ENCODE measurements at places on chromosomes 11 and 22.

DNA sequence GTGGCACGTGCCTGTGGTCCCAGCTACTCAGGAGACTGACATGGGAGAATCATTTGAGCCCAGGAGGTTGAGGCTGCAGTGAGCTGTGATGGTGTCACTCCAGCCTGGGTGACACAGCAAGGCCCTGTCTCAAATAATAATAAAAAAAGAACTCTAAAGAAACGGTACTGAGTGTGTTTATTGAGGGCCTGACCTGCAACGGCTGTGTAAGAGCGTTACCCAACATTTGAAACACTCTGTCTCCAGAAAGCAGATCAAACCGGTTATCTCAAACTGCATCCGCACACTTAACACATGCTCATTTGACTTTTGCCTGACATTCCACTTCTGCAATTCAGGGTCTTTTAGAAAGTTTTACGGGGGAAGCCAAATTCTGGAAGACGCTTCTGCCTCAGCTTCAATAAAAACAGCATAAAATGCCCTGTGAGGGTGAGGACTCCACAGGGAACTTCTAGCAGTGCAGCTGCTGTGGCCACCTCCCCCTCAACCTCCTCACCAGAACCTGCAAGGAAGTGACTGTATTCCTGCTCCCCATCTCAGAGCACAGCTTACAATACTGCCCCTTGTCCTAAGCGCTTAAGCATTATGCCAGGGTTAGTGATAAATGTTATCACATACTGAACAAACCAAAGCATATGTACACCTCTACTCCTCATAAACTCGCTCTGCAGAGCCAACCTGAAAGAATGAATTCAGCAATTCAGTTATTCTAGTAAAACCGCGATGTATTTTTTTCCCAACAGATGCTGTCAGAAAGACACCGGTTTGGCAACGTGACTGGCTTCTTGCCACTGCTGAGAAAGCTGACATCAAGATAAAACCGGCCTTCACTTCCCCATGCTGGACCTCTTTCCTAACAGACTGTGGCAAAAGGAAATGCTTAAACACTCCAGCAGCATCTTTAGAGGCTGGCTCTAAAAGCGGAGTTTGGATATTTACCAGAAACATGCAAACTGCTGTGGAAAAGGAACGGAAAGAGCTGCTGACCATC, 52.2 kb downstream of the PRDM10 start:
- DNase-seq, result no peak

DNA sequence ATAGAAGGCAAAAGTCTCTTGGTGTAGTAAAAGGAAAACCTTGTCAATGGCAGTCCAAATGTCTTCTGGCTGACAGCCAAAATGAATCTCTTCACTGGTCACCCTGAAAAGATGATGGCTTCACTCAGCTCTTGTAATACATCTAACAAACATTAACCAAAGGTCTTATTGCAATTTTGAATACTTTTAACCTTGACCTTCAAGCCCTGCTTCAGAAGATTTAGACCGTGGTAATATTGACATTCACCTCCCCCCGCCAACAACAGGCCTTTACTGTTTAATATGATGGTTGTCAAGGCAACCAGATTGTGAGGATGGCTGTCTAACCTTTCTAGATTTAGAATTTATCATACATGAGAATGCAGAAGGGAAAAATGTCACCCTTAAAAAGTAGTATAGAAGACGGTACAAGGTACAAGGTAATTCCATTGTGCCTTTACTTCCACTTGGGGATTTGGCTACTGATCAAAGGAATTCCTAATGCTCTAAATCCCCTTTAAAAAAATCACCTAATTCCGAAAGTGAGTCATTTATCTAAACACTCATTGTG, 342.3 kb downstream of the LARGE1 start:
- DNase-seq, result no peak

DNA sequence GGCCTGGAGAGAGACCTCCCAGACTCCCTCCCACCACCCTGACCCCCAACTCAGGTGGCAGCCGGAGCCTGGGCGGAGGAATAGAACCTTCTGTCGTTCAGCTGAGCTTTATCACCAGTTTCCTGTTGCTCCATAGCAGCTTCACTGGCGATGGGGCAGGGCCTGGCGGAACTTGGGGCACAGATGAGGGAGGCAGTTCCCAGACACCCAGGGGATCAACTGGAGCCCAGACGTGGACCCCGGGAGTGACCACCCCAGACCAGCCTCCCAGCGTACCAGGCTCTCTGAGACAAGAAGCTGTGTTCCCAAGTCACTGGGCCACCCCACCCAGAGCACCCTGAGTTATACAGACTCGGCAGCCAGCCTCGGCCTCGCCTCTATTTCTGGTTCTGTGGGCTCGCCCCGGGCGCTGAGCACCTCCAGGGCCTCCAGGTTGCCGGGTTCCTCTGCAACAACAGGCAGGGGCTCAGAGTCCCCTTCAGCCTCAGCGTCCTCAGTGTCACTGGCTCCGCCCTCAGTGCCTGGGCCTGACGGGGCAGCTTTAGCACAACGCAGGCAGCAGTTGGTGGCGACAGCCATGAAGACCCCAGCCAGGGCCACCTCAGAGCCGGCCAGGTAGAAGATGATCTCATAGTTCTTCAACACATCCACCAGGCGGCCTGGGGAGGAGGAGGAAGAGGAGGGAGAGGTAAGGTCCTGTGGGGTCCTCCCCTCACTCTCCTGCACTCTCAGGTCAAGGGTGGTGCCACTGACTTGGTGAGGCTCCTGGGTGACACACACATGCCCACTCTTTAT, 5.7 kb downstream of the SLC16A8 start:
- no peak for DNase-seq

DNA sequence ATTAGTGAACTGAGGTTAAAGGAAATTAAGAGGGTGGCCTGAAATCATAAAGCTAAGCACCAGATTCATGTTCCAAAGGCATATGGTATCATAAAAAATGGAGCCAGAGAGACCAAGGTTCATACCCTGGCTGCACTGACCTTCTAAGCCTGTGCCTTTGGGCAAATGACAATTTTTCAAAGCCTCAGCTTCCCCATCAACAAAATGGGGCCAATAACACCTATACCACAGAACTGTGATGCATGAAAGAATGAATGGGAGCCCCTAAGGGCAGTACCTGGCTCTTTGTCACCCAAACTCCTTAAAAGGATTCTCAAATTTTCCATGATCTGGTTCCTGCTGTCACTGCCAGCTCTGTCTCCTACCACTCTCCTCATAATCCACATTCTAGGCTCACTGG, 72.5 kb downstream of the RAB30 start:
- no peak for DNase-seq
